ENCODE measurements at places on chromosomes 5 and 9.

- no peak for DNase-seq
Measured at GRCh38 chr9:137970686-137971476, 93.3 kb downstream of the CACNA1B start.

GRCh38 chr5:82991678-82992323, 85.4 kb downstream of the TMEM167A start:
- no peak for DNase-seq

DNA sequence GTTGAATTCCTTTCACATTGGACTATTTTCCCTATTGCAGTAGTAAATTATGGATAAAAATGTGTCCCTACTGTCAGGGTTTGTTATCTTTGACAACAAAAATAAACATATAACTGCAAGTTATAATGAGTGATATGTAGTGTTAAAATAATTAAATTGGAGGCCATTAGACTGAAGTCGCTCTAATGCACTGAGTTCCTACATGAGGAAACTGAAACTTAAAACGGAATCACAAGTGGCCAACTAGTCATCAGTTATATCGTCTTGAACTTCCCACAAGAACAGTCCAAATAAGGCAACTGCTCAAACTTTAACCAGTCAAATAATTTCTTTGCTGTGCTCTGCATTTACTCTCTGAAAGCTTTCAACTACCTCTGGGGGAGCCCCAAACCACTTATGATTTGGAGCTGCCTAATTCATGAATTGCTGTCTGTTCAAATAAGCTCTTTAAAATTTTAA, 2.1 kb upstream of the IFT74 start:
- DNase-seq = no peak

- DNase-seq = no peak
Measured at GRCh38 chr5:92242170-92242569, 859.1 kb upstream of the ARRDC3 start.

DNA sequence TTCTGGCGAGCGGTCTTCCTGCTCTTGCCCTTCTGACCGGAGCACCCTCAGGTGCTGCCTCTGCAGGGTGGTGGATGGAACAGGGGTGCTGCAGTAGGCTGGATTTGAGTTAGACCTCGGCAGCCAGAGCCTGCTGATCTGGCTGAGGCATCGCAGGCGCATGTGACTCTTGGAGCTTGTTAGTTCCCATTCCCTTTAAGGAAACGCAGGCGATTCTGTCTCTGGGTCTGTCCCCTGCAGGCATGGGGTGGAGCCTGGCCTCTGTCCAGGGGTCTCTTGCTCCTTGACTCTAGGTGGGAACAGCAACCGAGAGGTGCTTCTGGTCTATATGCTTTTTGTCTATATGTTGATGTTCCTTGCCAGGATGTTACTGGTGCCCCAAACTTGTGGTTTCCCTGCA, 3.1 kb downstream of the WNK2 start:
- no peak for DNase-seq

- no peak for DNase-seq
Measured at GRCh38 chr5:124714910-124715309, 31.5 kb downstream of the ZNF608 start.

- no peak for DNase-seq
Measured at GRCh38 chr9:8062459-8062858, 262.9 kb upstream of the DMAC1 start.

GRCh38 chr9:130215341-130216119, 43.3 kb downstream of the NCS1 start:
- DNase-seq = no peak

GRCh38 chr5:168348084-168348414, 56.6 kb downstream of the WWC1 start:
- no peak for DNase-seq

DNA sequence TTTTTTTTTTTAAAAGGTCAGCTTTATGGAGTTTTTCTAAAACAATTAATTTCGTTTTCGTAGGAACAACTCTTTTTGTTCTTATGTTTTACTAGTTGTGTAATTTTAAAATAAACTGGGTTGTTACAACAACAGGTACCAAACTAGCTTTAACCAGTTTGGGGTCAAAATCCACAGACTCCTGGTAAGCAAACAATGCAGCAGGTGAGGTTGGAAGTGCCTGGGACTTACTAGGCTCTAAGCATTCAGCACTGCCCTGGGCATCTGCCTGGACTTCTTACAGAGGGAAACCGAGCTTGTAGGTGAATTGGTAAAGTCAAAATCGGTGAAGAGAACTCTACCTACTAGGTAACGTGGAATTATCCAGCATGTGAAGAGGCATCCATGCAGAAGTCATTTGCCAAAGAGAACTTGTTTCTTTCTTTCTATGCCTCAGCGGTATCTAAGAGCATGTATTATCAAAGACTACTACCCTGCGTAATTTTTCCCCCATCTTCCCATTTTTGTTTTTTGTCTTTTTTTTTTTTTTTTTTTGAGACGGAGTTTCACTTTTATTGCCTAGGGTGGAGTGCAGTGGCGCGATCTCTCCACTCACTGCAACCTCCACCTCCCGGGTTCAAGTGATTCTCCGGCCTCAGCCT, 145.4 kb downstream of the KCTD16 start:
- no peak for DNase-seq

DNA sequence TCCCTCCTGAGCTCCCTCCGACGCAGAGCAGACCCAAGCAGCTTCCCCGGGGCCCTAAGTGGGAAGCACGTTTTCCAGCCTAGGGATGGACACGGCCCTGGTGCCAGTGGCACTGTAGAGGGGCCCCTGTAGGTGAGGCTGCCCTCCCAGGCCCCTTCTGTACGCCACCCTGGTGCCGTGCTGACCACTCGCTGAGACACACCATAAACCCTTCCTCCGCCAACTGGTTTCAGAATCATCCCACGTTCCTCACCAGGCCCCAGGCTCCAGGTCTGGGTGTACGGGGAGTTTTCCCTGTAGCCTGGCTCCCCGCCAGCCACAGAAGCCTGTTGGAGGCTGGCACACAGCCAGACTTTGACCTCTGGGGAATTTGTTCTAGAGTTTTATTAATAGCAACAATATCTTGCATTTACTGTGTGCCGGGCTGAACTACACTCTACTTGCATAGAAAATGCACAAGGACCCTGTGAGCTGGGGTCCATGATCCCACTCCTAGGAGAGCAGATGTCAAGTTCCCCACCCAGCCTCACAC, 18.2 kb upstream of the WDR38 start:
- DNase-seq = no peak

- DNase-seq = no peak
Measured at GRCh38 chr5:141742866-141743851, 61.1 kb upstream of the ARAP3 start.

- no peak for DNase-seq
Measured at GRCh38 chr9:124663046-124663961, 107.8 kb downstream of the NR6A1 start.

DNA sequence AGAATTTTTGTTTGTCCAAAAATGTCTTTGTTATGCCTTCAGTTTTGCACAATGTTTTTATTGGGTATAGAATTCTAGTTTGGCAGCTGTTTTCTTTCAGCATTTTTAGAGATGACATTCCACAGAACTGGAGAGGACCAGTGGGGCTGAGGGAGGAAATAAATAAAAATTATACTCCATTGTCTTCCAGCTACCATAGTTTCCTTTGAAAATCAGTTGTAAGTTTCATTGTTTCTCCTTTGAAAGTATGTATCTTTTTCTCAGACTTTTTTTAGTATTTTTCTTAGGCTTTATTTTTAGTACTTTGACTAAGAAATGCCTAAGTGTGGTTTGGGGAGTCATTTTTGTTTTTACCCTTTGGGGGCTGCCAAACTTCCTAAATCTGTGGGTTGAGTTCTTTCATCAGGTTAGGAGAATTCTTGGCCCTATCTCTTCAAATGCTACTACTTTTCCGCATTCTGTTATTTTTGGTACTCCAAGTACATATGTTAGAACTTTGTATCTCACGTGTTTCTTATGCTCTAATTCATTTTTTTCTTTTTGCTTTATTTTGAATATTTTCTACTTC, 15.2 kb upstream of the FBLL1 start:
- no peak for DNase-seq

GRCh38 chr5:140677947-140678346, 4.6 kb upstream of the DND1 start:
- DNase-seq = no peak

- DNase-seq = no peak
Measured at GRCh38 chr5:121725450-121725849, 126.2 kb upstream of the FTMT start.

DNA sequence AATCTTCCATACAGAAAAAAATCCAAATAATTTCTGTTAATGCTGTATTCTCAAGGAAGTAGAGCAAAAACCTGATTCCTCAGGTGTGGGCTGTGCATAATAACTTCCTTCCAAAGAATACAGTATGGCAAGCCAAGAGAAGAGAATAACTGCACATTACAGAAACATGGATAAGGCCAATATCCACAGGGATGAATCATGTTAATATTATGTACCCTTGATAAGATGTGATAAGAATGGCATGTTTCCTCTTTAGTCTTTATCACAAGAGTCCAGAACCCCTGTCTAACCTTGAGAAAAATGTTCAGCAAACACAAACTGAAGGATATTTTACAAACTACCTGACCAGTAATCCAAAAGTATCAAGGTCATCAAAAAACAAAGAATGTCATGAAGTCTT, 795.8 kb downstream of the SEMA5A start:
- no peak for DNase-seq

- DNase-seq = no peak
Measured at GRCh38 chr9:134492721-134493460, 148.7 kb upstream of the COL5A1 start.

GRCh38 chr9:13034694-13035002, 244.8 kb downstream of the MPDZ start:
- DNase-seq = no peak

- DNase-seq = no peak
Measured at GRCh38 chr5:65563777-65564176, 681 bp downstream of the PPWD1 start.

DNA sequence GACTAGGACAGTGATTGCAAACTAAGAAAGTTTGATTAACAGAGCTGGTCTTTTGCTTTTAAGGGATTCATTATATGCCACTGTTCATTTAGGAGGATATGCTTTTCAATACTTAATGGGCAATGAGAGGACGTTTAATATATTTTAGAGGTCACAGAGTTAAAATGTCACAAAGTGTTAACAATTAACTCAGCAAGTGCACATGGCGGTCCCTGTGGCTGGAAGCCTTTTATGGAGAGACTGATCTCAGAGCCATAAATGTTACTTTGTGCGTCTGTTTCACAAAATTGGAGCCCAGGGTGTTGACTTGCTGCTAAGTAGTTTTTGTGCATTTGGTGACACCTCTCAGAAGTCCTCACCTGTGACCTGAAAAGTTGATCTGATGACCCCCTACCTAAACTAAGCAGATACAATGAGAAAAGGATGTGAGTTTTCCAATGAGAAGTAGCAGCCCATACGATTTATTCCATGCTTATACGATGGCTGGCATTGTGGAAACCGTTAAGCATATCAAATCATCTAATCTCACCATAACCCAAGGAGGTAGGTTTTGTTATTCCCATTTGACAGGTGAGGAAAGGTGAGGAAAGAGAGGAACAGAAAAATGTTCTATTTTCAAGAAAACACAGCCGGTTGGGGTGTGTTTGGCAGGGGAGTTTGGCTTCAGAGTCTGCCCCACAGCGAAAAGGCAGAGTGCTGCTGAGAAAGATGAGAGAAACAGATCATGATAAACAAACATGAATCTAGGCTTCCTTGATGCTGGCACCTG, 64.4 kb downstream of the CMYA5 start:
- DNase-seq = no peak

DNA sequence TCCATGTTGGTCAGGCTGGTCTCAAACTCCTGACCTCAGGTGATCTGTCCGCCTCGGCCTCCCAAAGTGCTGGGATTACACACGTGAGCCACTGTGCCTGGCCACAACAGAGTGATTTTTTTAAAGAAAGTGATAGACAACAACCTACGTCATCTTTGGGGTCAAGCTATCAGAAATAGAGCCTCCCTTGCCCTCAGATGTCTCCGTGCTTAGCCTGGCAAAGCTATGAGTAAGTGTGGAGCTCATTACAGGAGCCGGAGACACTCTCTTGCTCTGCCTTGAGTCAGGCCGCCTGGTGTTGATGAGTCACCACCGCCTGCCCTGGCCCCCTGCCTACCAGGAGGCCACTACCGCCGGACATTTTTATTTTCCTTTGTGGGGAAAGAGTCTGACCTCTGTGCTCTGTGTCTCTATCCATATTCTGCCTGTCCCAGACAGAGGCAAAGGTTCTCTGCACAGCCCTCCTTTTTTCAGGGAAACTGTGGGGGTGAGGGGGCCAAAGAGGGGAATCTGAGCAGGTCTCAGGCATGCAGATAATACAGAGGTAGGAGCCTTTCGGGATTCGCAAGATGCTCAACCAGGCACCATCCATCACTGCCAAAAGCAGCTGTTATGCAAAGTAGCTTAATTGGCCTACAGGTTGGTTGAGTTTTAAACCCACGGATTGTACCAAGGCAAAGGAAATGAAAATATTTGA, 123.7 kb upstream of the CPEB4 start:
- no peak for DNase-seq

DNA sequence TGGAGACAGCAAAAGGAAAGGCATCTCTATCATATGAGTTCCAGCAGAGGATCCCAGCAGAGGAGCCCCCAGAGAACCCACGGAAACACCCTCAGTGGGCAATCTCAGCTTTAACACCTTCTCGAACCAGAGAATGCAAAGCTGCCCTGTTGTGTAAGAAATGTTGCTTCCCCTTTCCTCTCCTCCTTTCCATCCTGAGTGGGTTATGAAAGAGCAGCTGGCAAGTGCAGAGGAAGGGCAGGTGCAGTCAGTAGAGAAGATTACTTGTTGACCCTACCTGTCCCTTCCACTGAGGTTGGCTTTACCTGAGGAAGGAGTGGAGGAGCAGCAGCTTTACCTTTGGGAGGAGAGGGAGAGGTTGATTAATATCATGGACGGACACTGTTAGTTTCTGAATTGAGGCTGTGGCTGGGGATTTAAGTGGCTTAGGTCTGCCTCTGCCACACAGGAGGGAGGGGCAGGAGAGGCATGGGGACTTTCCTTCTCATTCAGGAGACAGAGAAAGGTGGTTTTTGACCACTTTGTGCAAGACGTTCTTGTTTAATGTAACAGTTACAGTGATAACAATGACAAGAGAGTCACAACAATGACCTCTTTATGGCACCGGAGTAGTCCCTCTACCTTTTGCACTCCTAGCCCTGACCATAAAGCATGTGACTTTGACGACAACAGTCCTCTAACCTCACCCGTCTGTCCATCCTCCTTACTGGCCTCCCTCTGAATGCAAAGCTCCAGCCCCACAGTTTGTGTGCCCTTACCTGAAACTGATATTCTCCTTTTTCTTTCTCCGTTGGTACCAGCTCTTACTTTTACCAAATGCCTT, 254.8 kb downstream of the NSG2 start:
- no peak for DNase-seq
